D721Med (cell line): ENCODE measurements at places on chromosomes 2 and 18.

DNA sequence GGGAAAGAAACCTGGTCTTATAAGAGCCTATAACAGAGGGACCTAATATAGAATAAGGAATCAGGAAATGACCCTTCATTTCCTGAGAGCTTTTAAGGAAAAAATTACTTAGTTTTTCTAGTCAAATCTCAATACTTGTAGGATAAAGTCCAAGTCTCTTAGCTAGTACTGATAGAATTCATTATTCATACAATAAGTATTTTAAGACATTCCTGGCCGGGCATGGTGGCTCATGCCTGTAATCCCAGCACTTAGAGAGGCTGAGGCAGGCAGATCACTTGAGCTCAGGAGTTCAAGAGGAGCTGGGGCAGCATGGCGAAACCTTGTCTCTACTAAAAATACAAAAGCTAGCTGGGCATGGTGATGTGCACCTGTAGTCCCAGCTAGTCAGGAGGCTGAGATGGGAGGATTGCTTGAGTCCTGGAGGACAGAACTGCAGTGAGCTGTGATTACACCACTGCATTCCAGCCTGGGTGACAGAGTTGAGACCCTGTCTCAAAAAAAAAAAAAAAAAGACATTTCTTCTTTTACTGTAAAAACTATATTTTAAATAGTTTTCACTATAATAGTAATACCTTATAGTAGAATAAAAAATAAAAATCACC is 3.2 kb downstream of the RAB3GAP1 start:
- no peak for DNase-seq

DNA sequence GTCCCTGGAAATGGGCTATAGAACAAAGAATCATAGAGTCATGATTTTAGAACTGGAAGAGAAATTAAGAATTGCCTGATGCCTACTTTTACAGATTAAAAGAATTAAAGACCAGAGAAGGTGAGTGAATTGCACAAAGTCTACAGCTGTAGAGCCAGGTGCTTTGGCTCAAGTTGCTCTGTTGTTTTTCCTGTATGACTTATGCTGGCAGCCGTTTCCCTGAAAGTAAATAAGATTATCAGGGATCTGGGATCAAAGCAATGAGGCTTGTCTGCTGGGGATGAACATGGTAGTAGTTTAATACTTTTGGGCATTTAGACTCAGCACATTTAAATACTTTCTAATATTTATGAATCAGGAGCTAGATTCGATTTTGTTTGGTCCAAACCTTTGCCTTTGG is 166.9 kb downstream of the PRPF40A start:
- no peak for DNase-seq

DNA sequence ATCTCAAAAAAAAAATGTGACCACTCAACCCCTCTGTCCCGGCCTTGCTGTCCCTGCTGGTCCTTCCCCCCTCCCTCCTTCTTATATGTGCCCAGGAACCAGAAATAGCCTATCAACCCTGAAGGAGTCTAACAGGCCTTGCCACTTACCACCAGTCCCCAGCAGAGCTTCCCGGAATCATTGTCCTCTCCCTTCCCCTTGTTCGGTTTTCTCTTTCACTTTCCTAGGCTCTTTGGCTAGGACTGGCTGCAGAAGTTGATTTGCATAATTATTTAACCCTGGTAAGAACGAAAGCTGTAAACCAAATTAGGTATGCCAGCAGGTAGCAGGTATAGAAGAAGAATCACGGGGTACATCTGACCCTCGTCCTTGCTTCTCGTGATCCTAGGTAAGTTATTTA is 72.6 kb upstream of the ZNF532 start:
- DNase-seq: no peak

- DNase-seq: no peak
Observed at GRCh38 chr2:204950695-204951346, 405.5 kb downstream of the PARD3B start.

- no peak for DNase-seq
Observed at GRCh38 chr18:8106603-8107002, 502.6 kb upstream of the RAB12 start.

DNA sequence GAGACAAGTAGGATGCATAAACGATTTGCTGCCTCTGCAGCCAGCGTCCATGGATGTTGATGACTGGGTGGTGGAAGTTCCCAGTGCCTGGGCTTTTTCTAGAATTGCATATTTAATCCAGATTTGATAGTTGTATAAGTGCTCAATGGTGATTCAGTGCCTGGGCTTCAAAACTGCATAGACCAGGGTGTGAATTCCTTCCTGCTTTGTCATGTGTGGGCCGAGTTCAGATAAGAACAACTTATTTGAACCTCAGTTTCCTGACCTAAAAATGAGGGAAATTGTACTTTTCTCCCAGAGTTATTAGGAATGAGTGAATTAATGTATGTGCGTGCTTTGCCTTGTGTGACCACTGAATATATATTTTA is 154.6 kb downstream of the WDSUB1 start:
- no peak for DNase-seq

DNA sequence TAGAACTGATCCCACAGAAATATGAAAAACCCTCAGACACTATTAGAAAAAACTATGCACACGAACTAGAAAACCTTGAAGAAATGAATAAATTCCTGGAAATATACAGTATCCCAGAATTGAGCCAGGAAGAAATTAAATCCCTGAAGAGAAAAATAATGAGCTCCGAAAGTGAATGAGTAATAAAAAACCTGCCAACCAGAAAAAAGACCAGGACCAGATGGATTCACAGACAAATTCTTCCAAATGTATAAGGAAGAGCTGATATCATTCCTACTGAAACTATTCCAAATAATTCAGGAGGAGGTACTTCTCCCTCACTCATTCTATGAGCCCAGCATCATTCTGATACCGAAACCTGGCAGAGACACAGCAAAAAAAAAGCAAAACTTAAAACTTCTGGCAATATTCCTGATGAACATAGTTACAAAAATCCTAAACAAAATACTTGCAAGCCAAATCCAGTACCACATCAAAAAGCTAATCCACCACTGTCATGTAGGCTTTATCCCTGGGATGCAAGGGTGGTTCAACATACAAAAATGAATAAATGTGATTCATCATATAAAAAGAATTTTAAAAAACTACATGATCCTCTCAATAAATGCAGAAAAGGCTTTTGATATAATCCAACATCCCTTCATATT is 1397.6 kb upstream of the DDX18 start:
- DNase-seq: no peak

GRCh38 chr18:5455674-5456073 is 88.1 kb downstream of the EPB41L3 start:
- DNase-seq: no peak

DNA sequence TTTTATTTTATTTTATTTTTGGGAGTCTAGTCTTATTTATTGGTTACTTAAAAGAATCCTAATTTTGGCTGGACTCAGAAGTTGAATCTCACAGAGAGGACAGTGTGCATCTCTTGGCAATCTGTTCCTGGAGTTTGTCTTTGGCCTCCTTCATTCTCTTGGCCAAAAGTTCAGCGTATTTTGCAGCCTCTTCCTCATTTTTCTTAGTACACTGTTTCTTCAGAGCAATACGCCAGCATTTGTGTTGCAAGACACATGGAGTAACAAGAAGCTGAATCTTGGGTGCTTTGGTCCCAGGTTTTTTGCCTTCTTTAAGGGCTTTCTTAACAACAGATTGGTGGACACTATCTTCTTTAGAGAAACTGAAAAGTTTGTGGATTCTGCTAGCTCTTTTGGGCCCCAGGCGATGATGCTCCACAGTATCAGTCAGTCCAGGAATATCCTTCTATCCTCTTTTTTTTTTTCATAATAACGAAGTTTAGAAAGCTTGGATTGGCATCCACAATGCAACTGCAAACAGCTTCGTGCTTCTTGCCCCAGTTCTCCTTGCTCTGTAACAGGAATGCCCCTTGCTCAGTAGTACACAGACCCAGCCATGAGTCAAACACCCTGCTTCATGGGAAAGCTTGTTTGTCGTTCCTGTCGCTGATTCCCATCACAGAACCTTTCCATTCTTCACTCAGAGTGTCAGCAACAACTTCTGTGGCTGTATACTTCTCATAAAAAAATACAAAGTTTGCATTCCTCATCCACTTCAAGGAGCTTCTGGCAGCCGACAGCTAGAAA is 34.8 kb upstream of the RFX8 start:
- no peak for DNase-seq

DNA sequence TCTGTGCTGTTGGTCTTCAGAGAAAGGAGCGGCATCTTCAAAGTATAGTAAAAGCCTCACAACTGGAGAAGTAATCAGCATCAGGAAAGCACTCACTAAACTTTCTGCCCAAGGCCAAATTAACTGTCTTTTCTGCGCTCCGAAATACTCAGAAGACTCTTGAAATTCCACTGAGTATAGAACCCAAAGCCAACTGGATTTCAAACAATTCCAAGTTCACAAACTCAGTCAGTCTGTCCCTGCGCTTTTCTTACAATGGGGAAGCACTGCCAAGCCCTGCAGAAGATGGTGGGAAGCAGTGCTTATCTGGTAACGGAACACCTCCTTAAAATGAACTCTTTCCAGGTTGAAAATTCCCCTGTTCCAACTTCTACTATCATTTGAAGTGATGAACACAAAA is 193.5 kb downstream of the NCKAP5 start:
- no peak for DNase-seq

DNA sequence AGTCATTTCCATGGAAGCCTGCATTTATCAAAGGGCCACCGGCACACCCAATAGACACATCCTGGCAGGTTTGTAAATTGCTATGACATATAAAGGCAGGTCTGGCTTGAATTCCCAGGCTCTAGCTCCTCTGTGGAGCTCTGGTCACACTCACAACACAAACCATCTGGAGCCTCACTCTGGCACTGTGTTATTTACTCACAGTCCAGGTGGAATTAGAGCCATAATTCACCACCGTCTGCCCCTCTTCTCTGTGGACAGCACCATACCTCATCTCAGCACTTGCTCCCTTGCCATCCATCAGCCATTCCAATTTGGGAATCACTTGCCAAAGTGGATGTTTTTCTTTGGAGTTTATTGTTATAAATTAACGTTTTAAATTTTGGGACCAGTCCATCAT is 84.3 kb upstream of the OSR1 start:
- no peak for DNase-seq

- no peak for DNase-seq
Observed at GRCh38 chr18:46406539-46406932, 250.5 kb downstream of the LOXHD1 start.

GRCh38 chr2:16400127-16400623 is 265.5 kb downstream of the CYRIA start:
- no peak for DNase-seq

DNA sequence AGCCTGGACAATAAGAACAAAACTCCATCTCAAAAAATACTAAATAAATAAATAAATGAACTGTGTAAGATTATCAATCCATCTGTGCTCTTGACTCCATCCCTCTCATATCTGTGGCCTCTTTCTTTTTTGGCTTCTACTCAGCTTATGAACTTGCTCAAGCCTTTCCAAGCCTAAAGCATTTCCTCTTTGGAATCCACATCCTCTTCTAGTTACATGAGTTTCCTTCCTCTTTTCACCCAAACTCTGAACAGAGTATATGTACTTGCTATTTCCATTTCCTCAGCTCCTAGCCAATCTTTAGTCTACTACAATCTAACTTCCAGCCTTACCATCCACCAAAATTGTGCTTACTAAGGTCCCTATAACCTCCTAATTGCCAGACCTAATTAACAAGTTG is 2.5 kb upstream of the DNAJC10 start:
- DNase-seq: no peak

DNA sequence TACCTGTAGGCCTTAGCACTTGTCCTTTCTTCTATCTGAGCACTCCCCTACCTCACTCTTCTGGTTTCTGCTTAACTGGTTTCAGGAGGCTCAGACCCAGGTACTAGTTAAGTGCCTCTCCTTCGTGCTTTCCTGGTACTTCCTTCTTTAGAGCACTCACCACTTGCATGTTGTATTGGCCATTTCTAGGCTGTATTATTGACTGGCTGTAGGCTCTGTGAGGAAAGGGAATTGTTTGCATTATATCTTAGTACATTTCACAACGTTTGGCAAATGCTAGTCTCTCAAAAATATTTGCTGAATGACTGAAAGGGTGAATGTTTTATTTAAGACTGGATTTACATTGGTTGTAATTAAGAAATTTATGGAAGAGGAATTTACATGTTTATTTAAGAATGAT is 36.0 kb upstream of the SCN1A start:
- DNase-seq: no peak

- no peak for DNase-seq
Observed at GRCh38 chr2:216657980-216658379, 24.8 kb downstream of the IGFBP2 start.

DNA sequence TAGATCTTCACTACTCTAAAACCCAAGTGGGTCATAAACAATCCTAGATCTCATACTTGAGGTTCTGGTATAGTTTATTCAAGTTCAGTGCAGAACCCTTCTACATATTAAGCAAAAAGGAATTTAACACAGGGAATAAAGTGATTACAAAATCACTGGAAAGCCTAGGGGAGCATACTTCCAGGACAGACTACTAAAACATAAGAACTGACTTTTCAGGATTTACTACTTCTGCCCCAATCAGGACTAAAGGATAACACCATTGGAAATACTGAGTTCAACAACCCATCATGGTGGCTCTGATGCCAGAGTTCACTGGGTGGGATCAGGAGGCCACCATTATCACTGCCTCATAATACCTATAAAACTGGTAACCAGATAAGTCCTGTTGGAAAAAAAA is 123.6 kb downstream of the DNAH7 start:
- DNase-seq: no peak

DNA sequence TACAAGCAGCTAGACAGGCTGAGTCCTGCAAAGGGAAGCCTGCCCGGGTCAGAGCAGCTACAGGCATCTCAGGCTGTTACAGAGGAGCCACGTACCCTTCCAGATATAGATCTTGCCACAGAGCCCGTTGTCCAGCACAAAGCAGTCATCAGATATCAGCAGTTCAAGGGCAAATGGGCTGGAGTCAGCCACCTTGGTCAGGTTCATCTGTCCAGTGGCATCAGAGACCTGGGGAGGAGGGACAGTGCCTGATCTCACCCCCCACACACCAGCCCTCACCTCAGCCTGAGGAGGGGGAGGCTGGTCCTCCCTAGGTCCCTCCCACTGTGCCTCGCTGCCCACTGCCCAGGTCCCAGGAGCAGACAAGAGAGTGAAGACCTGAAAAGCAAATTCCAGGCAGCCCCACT is 12.2 kb downstream of the CAPG start:
- no peak for DNase-seq

- no peak for DNase-seq
Observed at GRCh38 chr2:20418519-20418918, 28.4 kb upstream of the RHOB start.

DNA sequence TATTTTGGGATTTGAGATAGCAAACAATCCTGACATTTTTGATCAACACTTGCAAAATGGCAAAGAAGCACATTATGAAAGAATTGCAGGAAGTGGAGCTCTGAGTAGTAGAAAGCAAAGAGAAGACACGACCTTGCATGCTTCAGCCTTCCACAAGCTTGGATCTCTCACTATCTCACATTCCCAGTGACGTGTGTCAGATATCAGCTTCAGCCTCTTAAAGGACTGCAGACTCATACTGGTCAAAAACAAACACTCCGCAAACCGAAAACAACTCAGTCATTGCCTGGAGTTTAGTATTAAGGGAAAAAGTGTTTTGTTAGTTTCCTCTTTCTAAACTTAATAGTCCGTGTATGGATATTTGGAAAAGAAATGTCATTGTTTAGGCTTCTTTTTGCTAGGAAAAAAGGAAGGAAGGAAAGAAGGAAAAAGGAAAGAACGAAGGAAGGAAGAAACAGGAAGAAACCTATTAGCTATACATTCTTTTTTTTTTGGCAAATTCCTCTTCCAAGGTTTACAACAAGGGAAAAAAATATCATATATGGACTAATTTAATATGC is 32.6 kb upstream of the SLC40A1 start:
- no peak for DNase-seq

GRCh38 chr18:23994361-23994902 is 20.1 kb upstream of the TTC39C start:
- DNase-seq: no peak
